Caki2 (cell line): ENCODE measurements at places on chromosomes 1 and 21. TPM values are rescaled to one million over a fixed set of nuclear protein-coding genes. Genes with fewer than 3 reads are reported as not detected.

The CFH gene
- total RNA-seq: 2.8 and 5.7 TPM in 2 replicates

GRCh38 chr1:217718873-217719272, 87.7 kb downstream of the SPATA17 start:
- peak; percentile 72 for DNase-seq

GRCh38 chr1:208524376-208524775, 280.2 kb upstream of the PLXNA2 start:
- DNase-seq: no peak

DNA sequence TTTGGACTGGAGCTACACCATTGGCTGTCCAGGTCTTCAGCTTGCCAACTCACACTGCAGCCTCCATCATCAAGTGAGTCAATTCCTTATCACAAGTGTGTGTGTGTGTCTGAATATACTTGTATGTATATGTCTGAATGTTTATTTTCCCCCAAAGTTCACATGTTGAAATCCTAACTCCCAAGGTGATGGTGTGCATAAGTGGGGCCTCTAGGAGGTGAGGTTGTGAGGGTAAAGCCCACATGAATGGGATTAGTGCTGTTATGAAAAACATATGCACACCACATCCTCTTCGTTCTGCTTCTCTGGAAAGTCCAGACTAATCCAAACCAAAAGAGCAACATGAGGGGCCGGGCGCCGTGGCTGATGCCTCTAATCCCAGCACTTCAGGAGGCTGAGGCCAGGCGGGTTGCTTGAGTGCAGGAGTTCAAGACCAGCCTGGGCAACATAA, 48.7 kb upstream of the LBR start:
- no peak for DNase-seq

- no peak for DNase-seq
Measured at GRCh38 chr21:15249285-15249993, 184.6 kb upstream of the NRIP1 start.
